Stimulated activated CD4-positive, alpha-beta T cell treated with anti-CD3 and anti-CD28 coated beads, Interleukin-1b, Interleukin-23, amount 100 ng/mL, for 1 hour (primary cell): ENCODE measurements at places on chromosomes 6 and 20.

DNA sequence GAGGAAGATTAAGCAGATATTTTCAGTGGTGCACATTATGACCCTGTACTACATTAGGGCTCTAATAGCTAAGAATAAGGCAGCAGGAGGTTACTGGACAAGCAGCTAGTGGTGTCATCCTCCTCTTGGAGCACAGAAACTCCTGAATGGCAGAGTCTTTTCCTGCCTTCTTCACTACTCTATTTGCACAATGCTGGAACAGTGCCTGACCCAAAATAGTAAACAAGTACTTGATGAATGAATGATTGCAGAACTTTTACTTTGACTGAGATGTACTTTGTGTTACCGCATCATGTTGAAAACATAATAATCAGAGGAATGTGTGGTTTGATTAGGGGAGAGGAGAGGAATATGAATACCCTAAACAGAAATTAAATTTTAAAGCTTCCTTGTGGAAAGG is 30.0 kb upstream of the UST start:
- DNase-seq, result no peak

DNA sequence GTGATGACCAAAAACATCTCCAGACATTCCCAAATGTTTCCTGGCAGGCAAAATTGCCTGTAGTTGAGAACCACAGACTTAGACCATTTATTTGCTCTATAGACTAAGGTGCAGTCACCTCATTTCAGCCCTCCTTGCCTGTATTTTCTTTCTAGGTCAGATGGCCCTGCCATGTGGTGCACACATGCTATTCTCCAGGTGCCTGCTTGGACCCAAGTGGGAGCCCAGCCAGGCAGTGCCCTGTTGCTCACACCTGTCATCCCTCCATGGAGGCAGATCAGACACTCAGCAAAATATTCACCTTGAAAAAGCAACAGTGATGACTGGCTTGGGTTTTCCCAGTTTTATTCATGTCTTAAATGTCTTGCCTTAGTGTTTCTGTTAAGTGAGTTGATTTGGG is 311.4 kb downstream of the TFAP2C start:
- no peak for DNase-seq

DNA sequence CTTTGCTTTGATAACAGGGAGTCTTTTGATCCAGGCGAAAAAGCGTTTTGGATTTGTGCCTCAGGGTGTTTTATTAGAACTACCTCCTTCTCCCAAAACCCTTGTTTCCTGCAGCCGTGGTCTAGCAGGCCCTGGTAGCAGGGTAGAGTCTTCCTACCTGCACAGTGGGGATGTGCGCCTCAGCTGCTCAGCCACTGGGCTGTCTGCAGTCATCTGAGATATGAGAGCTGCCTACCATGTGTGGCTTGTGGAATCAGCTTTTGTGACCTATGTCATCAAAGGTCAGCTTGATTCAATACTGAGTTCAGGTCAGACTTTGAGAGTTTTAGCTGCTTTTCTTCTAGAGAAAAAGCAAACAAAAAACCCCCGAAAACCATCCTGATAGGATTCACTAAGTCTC is 279.5 kb downstream of the CLIC5 start:
- DNase-seq, result no peak

- DNase-seq, result no peak
Observed at GRCh38 chr6:80144753-80145315, 38.4 kb downstream of the BCKDHB start.

DNA sequence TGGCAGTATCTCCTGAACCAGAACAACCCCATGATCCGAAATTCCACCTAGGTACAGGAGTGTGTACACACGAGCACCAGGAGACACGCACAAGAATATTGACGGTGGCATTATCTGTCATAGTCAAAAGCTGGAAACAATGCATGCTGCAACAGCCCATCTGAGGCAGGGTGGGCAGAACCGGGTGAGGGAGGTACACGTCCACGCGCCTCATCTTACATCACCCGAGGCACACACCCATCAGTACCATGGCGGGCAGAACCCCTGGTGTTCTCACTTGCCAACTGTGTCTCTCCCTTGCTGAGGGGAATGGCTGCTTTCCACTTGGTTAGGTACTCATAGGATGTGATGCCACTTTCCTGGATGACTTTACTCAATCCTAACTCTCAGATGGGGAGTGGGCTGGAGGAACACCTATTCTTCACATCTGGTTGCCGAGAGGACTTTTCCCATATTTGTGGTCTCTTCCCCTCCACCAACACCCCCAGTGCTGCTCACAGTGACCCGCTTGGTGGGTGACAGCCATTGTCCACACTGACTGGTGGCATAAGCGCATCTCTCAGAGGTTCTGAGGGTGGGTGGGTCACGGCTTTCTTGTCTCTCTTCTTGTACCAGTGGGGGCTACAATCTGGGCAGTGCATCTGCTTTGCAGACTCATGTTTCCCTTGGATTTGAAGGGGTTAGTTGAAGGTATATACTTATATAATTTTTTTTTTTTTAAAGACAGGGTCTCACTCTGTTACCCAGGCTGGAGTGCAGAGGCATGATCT is 13.5 kb downstream of the PPP1R3G start:
- no peak for DNase-seq

DNA sequence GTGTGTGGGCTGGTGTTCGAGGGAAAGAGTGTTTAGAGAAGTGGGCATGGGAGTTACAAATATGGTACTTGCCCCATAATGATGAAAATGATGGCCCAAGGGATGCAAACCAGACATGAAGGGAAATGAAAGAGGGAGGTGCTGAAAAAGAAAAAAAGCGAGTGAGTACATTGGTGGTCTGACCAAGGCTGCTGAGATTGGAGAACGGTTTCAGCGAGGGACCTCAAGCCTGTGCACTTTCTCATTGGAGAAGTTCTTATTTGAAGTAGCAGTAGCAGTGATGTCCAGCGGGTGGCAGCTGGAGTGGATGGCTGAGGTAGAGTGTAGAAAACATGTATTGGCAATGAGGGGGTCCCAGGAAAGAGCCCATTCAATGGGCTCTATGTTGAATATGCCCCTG is 54.8 kb downstream of the TNFAIP3 start:
- DNase-seq, result no peak

DNA sequence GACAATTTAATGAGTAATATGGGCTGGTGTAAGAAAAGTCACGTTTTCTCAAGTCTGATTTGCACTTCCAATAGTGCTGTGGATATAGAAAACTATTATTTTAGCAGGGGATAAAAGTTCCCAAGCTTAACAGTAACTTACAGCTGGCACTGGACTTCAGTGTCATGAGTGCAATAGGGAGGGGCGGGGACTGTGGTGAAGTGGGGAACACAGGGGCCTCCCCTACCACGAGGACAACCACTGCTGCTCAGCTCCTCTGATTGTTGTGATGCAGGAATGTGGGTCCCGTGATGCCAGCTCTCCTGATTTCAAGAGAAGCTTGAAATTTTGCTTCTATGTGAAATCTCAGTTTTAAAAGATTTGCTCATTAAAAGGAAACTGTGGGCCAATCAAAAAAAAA is 24.0 kb downstream of the SLC13A3 start:
- no peak for DNase-seq

DNA sequence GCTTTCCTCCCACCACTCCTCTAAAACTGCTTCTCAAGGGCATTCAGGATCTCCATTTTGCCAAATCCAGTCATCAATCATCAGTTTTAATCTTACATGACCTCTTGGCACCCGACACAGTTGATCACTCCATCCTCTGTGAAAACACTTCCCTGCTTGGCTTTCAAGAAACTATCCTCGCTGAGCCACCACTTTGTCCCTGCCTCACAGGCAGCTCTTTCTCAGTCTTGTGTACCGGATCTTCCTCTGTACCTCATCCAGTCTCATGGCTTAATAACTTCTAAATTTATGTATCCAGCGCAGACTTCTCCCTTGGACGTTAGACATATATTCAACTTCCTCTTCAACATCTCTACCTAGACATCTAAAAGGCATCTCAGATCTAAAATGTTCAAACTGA is 89.9 kb downstream of the BTBD9 start:
- no peak for DNase-seq

- no peak for DNase-seq
Observed at GRCh38 chr6:132675749-132676148, 16.8 kb upstream of the TAAR1 start.

GRCh38 chr6:133432021-133432989 is 191.1 kb downstream of the EYA4 start:
- DNase-seq, result no peak

- DNase-seq, result no peak
Observed at GRCh38 chr20:6533761-6534479, 233.6 kb upstream of the BMP2 start.

GRCh38 chr6:34159844-34160243 is 14.0 kb upstream of the GRM4 start:
- DNase-seq, result no peak

DNA sequence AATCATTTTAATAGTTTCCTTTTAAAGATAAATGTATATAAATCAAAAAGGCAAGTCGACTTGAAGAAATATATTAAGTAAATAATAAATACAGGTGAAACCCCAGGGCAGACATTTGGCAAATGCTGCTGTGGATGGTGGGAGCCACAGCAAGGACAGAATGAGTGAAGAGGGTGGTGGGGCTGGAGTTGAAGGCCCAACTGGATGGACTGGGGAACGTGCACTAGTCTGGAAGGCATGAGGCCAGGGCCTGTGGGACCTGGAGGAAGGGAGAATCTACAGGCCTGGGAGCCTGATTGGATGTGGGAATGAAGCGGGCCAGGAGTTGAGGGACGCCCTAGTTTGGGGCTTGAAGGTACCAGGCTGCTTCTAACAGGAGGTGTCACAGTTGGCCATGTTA is 30.6 kb upstream of the BLCAP start:
- no peak for DNase-seq

DNA sequence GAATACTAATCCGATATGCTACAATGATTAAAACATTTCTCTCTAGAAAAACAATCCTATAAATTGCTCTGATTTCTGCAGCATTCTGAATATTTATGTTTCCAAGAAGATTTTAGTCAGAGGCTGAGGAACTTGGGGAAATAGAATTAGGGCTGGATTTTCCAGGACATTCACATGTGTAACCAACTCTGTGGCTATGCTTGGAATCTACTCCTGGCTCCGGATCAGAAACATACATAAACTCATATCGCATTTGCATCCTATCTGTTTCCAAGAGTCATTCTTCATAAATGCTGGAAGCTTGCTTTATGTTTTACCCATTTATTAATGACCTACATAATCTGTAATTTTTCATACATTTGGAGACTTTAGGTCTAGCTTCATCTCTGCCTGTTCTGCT is 459.9 kb upstream of the MARCKS start:
- DNase-seq, result no peak

GRCh38 chr6:142028527-142028926 is 104.2 kb upstream of the GJE1 start:
- DNase-seq, result no peak

GRCh38 chr20:53057579-53057978 is 85.4 kb downstream of the TSHZ2 start:
- DNase-seq, result no peak

- no peak for DNase-seq
Observed at GRCh38 chr6:75436869-75437268, 56.7 kb downstream of the FILIP1 start.

DNA sequence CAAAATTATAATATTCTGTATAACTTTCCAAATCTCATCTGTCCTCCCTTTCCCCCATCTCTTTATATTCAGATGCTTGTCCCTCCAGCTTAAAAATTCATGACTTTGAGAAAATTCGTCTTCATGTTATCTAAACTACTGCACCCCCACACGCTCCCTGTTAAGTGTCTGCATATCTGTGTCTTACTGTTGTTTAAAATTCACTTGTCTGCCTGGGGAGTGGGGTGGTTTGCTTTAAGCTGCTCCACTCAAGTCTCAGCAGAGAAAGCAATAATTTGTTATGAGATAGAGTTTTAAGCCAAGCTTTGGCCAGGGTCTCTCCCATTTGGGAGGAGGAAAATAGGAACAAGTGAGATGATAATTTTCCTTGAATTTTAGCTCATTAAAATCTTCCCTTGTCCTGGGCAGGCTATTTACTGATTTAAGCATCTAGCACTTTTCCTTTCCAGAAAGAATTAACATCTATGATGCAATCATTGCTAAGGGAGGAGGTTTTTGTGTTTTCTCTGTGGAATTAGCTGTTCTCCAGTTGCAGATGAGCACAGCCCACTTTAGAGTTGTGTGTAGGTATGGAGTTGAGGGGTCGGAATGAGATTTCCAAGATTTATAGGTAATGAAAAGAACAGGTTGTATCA is 36.8 kb downstream of the MTHFD1L start:
- DNase-seq, result no peak

GRCh38 chr6:733431-734219 is 40.7 kb upstream of the EXOC2 start:
- no peak for DNase-seq

DNA sequence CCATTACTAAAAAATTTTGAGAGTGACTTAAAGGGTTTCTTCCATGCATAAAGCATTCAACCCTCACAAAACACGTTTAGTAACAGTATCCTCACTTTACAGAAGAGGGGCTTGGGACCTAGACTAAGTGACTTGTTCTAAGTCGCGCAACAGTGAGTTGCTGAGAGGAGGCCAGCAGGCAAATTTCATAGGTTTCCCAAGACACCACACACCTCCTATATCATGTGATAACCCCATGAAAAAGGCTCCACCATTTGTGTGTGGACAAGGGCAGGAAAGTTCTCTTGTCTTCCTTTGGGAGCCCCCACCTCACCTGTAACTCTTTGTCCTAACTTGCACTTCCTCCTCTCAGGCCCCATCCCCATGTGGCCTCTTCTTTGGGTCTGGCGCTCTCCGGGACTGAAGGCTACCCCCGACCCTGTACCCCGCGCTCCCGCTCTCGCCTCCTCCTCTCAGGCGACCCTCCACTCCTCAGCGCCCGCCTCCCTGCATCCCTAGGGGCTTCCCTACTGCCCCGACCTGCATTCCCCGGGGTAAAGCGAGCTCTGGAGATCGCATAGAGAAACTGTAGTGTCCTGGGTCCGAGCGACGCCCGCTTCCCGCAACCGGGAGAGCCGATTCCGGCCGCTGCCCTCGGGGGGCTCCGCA is 392 bp downstream of the PSMB8 start:
- DNase-seq, result no peak

DNA sequence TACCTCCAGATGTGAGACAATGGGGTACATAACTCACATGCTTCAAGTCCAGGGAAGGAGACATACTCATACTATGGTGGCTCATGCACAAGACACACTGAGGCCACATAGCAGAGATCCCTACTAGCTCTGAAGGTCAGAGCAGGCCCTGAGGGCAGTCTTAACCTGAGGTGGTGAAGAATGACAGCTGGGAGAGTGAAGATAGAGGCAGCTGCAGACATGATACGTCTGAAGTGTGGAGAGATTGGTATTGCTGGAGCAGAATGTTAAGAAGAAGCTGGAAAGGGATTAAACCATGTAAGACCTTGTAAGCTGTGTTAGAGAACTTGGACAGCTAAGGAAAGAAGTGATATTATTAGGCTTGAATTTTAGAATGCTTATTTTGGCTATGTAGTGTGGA is 32.9 kb downstream of the PGM3 start:
- no peak for DNase-seq

DNA sequence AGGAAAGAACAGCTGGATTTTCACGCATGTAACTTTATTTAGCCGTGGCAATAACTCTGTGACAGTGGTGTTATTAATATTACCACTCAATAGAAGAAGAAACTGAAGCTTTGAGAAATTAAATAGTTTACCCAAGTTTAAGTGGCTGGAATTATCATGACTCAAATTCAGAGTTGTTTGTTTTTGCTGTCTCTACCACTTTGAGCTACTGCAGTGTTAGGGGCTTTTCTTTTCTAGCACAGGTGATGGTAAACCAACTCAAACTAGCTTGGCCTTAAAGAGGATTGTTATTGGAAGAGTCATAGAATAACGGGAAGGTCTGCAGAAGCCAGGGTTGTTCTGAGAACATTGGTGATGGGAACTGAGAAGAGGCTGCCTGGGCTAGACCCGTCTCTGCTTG is 66.0 kb upstream of the PREP start:
- DNase-seq, result no peak
